Retinal pigment epithelial cell (primary cell): ENCODE measurements at places on chromosomes 7 and 10.

DNA sequence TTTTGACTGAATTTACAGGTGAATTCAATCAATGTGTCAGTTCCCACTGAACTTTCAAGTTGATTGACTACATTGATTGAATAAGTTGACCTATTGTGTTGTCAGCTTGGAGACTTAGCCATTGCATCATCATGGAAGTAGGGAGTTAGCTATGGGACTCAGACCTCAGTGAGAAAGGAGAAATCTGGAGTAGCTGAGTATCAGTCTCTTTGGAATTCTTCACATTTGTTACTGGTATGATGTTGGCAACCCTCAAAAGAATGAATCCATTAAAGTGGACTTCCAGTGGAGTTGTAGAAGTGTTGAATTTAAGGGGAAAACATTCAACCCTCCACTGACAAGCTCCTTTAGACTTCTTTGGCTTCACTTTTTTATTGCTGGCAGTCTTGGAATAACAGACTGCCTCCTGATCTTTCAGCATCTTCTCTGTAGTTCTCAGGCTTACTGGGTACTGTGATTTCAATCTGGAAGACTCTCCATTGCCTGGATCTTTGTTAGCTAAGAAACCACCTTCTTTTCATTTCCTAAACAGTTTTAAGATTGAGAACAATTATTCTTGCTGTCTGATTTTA lies 160.3 kb upstream of the NRP1 start:
- DNase-seq = no peak

DNA sequence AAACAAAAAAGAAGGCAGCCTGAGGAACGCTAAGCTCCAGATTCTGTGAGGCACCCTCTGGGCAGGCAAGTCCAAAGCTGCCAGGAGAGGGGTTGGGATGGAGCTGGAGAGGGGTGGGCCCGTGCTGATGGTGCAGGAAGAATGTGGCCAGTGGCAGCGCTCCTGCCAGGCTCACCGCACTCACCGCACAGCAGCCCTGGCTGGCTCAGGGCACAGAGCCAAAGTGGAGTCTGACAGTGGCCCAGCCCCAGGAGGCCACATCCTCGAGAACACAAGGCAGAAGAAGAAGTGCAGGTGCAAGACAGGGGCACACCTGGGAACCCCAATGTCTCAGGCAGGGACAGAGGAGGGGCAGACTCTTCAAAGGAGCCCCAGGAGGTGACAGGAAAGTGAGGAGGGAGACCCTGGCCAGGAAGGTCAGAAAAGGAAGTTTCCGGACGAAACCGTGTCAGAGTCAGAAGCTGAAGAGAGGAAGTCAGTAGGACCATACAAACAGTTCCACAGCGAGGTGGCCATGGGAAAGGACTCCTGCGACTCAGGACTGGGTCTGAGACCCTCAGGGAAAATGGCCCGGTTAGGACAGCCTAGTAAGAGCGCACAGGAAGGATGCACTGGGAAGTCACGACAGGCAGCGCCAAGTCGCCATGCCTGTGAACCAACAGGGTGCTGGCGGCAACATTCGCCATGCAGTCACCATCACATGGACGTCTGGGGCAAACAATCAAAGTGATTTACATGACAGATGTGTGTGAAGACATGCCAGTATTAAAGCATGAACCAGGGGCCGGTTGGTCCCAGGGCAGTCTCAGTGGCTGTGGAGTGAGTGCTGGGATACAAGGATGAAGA lies 54.4 kb downstream of the COBL start:
- DNase-seq = no peak

DNA sequence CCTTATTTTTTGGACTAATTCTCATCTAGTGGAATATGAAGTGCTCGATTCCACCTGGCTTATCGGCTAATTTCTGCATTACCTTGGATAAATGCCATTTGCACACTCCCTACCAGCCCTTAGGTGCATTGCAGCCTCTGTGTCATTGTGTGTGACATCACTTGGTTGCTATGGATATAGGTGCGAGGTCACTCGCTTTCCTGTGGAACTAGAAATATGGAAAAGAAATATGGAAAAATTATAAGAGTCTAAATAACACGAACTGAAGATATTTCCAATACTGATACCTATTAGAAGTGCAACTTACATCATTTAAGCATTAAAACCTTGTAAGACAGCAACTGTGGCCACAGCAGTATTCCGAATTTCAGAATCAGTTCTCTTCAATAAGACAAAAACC lies 2.0 kb downstream of the YWHAG start:
- DNase-seq = no peak

GRCh38 chr10:69959911-69960310 lies 92.7 kb upstream of the MACROH2A2 start:
- no peak for DNase-seq

DNA sequence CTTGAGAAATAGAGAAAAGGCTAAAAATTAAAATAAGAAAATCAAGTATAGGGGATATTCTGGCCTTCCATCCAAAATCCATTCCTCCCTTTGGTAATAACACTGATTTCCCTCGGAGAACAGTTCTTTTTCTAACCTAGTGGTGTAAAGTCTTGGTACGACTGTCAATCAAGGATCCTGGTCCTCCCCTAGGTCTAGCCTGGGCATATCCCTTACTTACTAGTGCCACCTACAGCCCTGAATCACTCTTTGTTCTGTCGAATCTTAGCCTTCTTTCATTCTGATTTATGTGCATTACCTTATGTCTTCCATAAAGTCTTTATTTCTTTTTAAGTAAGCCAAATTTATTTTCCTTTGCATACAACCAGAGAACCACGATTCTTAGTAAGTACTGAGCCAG lies 298.7 kb upstream of the LRRTM3 start:
- no peak for DNase-seq

DNA sequence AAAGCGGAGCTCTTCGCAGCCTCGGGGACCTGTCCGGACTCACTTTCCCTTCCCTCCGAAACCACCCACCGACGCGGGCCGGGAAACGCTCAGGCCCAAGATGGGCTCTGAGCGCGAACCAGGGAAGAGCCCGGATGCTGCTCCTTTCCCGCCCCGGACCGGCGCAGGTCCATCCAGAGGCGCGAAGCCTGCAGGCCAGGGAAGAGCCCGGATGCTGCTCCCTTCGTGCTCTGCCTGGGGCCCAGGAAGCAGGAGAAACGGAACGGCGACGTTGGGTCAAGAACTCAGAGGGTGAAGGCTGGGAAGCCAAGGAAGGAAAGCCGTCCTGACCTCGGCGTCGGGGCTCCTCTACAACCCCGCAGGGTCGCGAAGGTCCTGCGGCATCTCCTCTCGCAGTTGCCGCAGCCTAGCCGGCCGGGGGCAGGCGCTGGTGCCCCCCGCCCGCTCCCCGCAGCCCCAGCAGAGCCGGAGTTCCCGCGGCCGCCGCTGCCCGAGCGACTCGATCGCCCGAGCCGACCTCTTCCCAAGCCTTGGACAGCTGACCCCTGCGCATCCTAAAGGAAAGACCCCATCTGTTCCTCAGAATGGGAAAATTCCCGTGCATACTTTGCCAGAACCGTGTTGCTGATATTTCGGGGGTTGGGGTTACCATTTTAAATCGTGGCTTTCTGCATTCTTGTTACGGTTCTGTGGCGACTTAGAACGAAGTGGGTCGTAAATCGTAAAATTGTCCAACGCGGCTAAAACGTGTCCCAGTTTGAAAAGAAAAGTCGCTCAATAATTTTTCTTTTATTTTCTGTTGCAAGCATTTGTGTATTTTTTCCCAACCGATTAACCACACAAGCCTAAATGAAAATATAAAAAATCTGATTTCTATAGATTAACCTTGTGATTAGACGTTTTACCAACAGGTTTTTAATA lies 7.5 kb downstream of the HOXA1 start:
- no peak for DNase-seq

DNA sequence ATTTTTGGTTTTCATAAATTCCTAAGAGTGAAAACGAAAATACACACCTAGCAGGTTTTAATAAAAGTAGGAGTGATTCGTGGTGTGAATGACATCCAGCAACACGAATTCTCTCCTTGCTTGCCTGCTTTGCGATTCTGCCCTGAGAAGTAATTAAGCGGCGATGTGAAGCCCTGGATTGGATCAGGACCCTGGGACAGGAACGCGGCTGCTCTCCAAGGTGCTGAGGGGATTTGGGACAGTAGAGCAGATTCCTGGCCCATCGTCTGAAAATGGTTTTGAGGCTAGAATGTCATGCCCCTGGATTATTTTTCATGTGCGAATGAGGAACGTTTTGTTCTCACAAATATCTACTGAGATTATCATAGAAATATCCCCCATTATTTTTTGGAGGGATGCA lies 7.8 kb downstream of the NPS start:
- DNase-seq = no peak

DNA sequence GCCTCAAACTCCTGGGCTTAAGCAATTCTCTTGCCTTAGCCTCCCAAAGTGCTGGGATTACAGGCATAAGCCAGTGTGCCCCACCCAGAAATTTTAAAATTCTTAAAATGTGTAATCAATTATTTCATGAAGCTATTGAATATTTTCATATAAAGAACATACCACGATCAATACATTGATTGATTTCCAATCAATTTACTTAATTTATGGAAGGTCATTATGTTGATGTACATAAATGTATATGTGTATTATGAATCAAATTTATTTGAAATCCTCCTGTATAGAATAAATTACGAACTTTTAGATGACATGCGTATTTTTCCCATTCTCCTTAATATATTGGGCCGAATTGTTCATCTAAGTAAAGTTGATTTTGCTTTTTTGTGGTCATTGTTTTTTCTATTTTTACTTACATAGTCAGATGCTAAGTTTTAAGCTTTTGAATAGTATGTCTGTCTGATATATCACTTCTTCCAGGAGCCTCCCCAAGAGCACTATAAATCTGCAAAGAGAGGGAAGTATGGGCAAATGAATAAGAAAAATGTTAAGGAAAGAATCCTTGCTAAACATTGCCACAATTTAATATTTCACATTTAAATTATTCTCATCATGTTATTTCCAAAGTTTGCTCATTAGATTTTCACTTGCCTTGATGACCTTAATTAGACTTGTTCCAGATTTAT lies 35.3 kb downstream of the SKIDA1 start:
- DNase-seq = no peak

GRCh38 chr7:18978108-18978495 lies 139.3 kb downstream of the TWIST1 start:
- DNase-seq = peak; percentile 44

DNA sequence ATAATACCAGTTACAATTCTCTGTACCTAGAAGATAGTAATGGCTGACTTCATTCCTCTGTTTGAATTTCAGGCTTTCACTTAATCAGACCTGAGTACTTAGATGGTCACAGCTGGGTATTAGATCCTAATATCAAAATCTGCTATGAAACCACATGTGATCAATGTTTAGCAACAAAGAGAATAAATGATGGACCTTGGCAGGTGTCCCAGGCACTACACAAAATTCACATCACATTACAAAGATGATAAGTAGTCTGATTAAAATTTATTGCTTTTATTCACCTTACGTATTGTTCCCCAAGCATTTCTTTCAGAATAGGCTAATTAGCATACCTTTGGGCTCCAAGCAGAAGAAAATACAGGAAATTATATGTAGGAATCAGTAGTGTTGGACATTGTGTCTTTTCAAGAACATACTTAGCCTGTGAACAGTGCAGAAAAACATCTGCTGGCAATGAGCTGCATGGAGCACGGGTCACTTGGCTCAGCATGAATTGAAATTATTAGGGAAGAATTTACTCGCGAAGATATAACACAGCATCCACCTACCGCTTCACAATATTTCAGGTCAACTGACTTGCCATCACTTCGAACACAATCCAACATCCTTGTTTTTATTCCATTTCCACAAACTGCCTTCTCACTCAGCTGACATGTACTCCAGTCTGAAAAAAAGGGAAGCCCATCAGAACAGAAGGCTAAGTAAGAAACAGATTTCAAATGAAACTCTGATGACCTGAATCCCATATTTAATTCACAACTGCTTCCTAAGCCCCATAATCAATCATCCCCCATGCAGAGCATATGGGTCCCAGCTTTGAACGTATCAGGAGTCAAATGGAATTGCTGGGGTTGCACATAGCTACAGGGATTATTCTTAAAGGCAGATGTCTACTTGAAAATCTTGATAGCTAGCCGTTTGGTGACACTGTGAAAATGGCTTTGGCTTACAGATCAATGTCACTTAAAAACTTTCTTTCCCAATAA lies 421.0 kb downstream of the THSD7A start:
- DNase-seq = no peak

GRCh38 chr7:3272691-3273141 lies 28.3 kb upstream of the SDK1 start:
- DNase-seq = peak; percentile 40

DNA sequence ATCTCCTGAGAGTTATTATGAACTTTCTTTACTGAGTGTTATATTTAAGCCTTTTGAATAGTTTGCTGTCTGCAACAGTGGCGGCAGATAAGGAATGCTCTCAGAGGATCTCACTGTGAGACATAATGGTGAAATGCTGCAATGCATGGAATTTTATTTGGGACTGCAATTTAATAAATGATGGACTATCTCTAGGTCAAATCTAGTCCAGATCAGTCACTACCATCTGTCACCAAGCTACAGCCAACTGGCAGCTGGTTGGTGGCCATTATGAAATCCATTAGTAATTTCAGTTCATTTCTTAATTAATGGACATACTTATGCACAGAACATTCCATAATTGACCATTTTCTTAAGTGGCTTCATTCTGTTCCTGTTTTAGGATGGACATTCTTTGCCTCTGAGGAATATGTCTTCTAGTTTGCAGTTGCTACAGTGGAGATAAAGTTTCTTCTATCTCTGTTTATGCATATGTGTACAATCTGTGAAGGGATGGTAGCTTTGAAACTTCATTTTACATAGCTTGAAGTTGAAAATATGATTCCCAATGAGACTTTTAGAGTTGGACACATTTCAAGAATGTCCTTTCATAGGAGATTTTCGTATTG lies 586.6 kb downstream of the SUGCT start:
- no peak for DNase-seq

DNA sequence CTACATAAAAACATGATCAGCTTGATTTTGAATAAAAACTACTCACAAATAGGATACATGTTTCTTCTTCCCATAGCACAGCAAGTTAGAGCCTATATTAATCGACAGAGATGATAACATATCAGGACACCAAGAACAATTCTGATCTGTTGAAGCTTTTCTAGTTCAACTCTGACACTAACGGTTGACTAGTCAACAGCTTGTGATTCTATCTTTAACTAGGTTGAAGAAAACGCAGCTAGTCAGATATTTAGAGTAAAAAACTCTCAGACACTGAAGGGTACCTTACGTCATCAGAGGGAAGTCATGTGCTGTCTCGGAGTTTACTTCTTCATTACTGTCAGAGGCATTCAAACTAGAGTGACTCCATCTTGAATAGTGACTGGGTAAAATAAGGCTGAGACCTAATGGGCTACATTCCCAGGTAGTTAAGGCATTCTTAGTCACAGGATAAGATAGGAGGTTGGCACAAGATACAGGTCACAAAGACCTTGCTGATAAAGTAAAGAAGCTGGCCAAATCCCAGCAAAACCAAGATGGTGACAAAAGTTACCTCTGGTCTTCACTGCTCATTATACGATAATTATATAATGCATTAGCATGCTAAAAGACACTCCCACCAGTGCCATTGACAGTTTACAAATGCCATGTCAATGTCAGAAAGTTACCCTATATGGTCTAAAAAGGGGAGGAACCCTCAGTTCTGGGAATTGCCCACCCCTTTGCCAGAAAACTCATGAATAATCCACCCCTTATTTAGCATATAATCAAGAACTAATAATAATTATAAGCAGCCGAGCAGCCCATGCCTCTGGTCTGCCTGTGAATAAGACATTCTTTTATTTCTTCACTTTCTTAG lies 21.3 kb downstream of the CCDC71L start:
- no peak for DNase-seq
